ENCODE measurements at places on chromosomes 3 and 15. TPM values are rescaled to one million over a fixed set of nuclear protein-coding genes. Genes with fewer than 3 reads are reported as not detected.

DNA sequence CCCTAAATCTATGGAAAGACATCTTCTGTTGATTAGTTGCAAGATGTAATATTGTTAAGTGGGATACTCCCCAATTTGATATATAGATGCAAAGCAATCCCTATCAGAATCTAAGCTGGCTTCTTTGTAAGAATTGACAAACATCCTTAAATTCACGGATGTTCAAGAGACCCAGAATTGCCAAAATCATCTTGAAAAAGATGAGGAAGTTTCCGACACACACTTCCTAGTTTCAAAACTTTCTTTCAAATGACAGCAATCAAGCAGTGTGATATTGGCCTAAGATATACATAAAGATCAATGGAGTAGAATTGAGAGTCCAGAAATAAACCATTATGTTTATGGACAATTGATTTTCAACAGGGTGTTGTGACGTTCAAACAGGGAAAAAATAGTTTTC, 383.6 kb downstream of the LPP start:
- no peak overlapping the region for H3K27ac ChIP-seq
- no peaks in the 10 kb centered on the region for H3K36me3 ChIP-seq
- H3K27me3 ChIP-seq, result no peaks in the 10 kb centered on the region
- no peak overlapping the region for H3K4me3 ChIP-seq
- no peaks in the 10 kb centered on the region for H3K4me1 ChIP-seq

- no peaks in the 10 kb centered on the region for H3K36me3 ChIP-seq
- H3K27me3 ChIP-seq, result no peaks in the 10 kb centered on the region
- no peak for DNase-seq
These were observed 55.9 kb downstream of the C3orf20 start for GRCh38 chr3:14730703-14731382.

RGMA gene
- 65.4 TPM for total RNA-seq

DNA sequence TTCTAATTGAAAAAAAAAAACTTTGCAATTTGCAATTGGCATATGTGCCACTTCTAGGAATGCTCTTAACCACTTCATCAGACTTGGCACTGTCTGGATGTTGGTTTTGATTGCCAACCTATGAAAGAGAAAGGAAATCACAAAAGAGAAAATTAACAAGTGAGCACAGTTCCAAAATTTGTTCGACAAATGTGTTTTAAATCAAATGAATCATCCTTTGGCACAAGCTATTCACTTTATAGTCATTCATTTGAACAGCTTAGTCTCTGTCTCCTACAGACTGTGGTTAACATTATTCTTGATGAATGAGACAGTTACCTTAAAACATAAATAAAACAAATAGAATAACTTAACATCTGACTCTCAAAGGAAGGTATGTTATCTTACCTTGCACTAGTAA, 265.0 kb downstream of the EPHA3 start:
- H3K27ac ChIP-seq, result no peak overlapping the region
- no peaks in the 10 kb centered on the region for H3K27me3 ChIP-seq
- no peak for DNase-seq
- H3K4me3 ChIP-seq, result no peak overlapping the region
- H3K36me3 ChIP-seq, result no peaks in the 10 kb centered on the region

DNA sequence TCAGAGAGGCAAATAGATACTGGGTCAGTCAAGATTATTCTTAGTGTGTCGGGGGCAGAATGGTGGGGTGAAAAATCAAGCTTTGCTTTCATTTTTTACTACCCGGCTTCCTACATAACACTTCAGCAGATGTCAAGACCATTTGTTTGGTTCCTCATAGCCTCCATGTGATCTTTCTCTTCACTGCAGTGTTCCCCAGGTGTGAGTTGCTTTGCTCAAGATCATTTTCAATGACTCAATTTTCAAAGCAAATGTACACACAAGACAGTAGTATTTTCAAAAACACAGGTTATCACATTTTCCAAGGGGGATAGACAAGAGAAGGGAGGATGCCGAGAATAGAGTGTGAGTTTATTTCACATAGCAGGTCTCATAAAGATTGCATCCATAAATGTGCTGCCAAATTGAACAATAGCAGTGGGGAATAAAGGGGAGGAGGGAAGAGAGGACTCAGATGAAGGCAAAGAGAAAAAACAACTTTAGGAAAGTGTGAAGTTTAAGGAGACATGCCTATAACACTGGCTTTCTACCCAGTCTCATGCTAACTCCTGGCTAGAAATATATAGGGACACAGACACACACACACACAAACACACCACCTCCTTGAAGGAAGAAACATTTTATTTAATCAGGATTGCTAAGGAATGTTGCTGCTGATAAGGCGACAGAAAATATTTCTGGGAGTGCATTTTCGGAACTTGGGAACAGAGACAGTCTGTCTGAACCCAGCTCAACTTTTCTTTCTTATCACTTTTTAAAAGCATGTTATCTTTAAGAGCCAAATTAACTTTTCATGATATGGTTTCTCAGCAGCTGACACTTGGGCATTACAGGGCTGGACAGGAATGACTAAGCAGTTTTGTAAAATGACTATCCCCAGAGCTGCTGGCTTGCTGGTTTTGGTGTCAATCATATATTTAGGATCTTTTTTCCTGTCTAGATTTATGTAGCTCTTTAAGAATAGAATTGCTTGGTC, 402.4 kb downstream of the RBMS3 start:
- H3K27me3 ChIP-seq, result no peaks in the 10 kb centered on the region
- H3K4me3 ChIP-seq, result no peak overlapping the region
- DNase-seq, result peak; percentile 53
- H3K27ac ChIP-seq, result peak overlapping the region; percentile 47

- H3K4me1 ChIP-seq, result no peaks in the 10 kb centered on the region
- DNase-seq, result no peak
- H3K27ac ChIP-seq, result no peak overlapping the region
- no peaks in the 10 kb centered on the region for H3K36me3 ChIP-seq
- no peak overlapping the region for H3K4me3 ChIP-seq
These were observed 48.7 kb downstream of the BFSP2 start for GRCh38 chr3:133448478-133449122.

DNA sequence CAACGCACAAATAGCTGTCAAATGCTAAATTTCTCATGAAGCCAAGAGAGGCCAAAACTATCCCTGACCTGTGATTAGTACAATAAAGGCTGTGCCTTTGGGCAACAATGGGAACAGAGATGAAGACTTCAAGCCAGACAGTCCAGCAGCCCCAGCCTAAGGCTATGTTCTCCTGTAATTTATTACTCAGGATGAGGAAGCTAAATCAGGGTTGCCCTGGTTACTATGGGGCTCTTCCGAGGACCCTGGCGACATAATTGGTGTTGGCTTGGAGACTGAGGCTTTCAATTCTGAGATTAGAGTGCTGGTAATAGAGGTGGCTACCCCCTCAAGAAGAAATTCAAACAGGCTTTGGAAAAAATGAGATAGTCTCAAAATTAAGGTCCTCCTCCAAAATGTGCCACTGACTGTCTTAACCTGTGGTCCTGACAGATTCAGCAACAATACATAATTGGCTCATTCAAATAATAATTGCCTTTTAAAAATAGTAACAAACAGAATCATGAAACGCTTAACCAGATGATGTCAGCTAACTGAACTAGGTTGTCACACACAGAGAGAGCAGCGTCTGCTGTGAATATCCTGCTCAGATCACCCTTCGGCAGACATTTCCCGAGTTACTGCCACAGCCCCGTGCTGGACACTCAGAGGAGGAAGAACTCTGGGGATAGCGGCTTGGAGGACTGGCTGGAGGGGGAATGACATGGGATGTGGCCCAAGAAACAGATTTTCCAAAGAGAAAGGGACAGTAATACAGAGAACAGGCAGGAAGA, 43.0 kb downstream of the NSMCE3 start:
- H3K27me3 ChIP-seq, result no peaks in the 10 kb centered on the region
- no peak overlapping the region for H3K27ac ChIP-seq
- H3K4me3 ChIP-seq, result no peak overlapping the region
- no peaks in the 10 kb centered on the region for H3K4me1 ChIP-seq
- DNase-seq, result no peak
- no peaks in the 10 kb centered on the region for H3K36me3 ChIP-seq

TRANK1 gene
- total RNA-seq, result 11.0 TPM

- no peak overlapping the region for H3K4me3 ChIP-seq
- no peaks in the 10 kb centered on the region for H3K36me3 ChIP-seq
- no peak overlapping the region for H3K27ac ChIP-seq
- H3K27me3 ChIP-seq, result no peaks in the 10 kb centered on the region
- no peaks in the 10 kb centered on the region for H3K4me1 ChIP-seq
These were observed 605.9 kb downstream of the ROBO1 start for GRCh38 chr3:79161941-79162340.

DNA sequence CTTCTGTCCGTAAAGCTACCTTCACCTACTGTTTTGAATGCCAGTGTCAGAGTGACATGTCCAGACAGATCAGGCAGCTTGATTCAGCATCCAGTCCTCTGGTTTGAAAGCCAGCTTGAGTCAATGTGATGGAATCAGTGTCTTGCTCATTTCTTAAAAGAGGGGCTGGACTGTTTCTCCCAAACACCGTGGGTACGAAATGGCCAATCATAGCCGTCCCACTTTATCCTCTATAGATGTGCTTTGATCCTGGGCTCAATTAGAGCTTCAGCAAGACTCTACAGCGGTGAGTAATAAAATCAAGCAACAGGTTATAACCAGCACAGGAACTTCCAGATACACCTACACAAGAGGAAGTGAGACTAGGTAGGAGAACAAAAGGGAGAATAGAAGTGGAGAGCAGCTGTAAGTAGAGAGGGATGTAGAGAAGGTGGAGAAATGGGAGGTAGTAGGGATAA, 17.0 kb upstream of the OR5K1 start:
- H3K4me3 ChIP-seq, result no peak overlapping the region
- no peaks in the 10 kb centered on the region for H3K36me3 ChIP-seq
- DNase-seq, result no peak
- no peak overlapping the region for H3K27ac ChIP-seq
- H3K27me3 ChIP-seq, result no peaks in the 10 kb centered on the region
- H3K4me1 ChIP-seq, result no peaks in the 10 kb centered on the region

RHCG gene
- total RNA-seq, result 0.62 TPM

ALS2CL gene
- 5.4 TPM for total RNA-seq

NR1I2 gene
- 0.47 TPM for total RNA-seq

GRCh38 chr3:122310361-122310760, 14.7 kb upstream of the CSTA start:
- H3K36me3 ChIP-seq, result no peaks in the 10 kb centered on the region
- no peaks in the 10 kb centered on the region for H3K27me3 ChIP-seq
- H3K4me3 ChIP-seq, result no peak overlapping the region
- no peak for DNase-seq
- no peak overlapping the region for H3K27ac ChIP-seq

DNA sequence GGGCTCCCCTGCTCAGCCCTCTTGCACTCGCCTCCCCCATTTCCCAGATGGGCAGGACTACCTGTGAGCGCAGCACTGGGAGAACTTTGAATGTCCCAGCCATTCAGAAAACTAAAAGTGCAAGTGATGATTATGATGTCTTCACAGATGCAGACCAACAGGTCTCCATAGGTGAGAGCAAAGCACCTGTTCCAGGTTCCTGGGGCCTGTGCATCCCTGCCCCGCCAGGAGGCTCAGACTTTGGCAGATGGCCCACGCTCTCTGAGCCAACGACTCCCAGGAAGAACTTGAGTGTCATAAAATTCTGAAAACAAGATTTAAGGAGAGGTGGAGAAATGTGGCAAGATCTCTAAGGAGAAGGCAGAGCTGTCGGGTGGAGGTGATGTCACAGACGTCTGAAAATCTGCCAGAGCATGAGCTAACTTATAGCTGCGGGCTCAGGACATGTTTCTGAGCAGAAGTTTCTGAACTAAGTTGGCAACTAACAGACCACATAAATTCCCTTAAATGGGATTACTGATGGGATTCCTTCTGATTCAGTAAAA, 110.8 kb upstream of the IGF1R start:
- no peak for DNase-seq
- no peaks in the 10 kb centered on the region for H3K27me3 ChIP-seq
- H3K27ac ChIP-seq, result no peak overlapping the region
- H3K4me1 ChIP-seq, result no peaks in the 10 kb centered on the region

RTF1 gene
- 56.9 TPM for total RNA-seq

- no peak overlapping the region for H3K27ac ChIP-seq
- H3K27me3 ChIP-seq, result no peaks in the 10 kb centered on the region
These were observed 480.5 kb upstream of the PROK2 start for GRCh38 chr3:72265256-72266015.

DNA sequence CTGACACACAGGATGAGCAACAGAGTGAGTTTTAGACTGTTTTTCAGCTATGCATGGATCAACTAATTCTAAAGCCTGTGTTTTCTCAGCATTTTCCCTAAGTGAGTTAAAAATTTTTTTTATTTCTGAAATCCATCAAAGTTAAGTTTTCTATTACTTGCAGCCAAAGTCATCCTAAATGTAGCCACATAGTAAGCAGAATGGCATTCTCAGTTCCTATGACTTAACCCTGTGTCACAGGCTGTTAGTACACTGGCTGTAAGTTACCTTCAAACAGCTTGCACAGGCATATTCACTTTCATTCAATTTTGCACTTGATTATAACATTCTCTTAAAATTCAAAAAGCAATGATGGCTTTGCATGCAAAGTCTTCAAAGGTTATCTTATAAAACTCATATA, 368.2 kb downstream of the OCA2 start:
- no peak for DNase-seq
- H3K4me3 ChIP-seq, result no peak overlapping the region
- H3K36me3 ChIP-seq, result no peaks in the 10 kb centered on the region
- H3K4me1 ChIP-seq, result no peaks in the 10 kb centered on the region
- no peaks in the 10 kb centered on the region for H3K27me3 ChIP-seq

LDHAL6B gene
- total RNA-seq, result 22.6 TPM

GRCh38 chr15:46751303-46751702, 966.0 kb upstream of the SEMA6D start:
- H3K27me3 ChIP-seq, result no peaks in the 10 kb centered on the region
- no peaks in the 10 kb centered on the region for H3K4me1 ChIP-seq
- no peaks in the 10 kb centered on the region for H3K36me3 ChIP-seq

PRR20G gene
- total RNA-seq, result 9.1 TPM

GRCh38 chr3:105394177-105394576, 27.5 kb downstream of the ALCAM start:
- no peak overlapping the region for H3K27ac ChIP-seq
- no peaks in the 10 kb centered on the region for H3K36me3 ChIP-seq
